Activated CD4-positive, alpha-beta T cell treated with anti-CD3 and anti-CD28 coated beads for 24 hours (primary cell): ENCODE measurements at places on chromosomes 1 and 21.

DNA sequence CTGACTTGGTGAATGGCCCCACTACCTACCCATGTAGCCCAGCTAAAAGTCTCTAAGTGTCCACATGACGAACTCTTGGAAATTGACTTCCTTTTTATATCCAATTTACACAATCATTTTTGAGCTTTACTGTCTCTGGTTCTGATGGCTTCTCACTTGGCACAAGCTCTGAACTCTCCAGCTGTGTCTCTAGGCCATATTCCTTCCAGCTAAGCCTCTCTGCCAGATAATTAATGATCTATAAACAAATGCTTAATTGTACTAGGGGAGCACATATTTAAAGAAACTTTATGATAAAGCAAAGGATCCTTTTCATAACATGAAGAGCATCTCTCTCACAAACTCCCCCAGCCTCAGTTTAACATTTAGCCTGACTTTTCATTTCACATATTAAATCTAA, 16.3 kb upstream of the BEND5 start:
- no peak for DNase-seq

DNA sequence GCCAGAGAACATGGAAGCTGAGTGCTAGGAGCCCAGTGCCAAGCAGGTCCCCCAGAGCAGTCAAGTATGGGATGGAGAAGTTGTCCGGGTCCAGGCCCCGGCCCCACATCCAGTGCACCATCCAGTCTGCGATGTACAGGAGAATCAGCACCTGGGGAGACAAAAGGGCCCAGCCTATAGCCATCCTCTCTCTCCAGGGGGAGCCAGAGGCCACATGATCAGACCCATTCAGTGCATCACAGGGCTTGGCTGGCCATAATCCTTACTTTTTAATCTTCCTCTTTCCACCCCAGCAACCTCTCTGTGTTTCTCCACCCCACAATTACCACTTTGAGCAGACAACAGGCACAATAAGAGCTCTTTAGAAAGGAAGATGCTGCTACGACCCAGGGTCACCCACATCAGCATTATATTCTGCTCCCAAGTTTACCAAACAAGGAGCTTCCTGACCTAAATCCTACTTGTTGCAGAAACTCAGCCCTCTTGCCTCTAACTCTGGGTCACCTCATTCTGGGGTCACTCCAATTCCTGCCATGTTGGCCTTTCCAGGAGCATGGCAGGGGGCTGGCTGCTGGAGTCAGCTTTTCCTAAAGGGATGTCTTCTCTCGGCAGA, 16.4 kb upstream of the RAB29 start:
- DNase-seq, result no peak

- DNase-seq, result no peak
Measured at GRCh38 chr1:48338257-48338656, 115.7 kb downstream of the SLC5A9 start.

DNA sequence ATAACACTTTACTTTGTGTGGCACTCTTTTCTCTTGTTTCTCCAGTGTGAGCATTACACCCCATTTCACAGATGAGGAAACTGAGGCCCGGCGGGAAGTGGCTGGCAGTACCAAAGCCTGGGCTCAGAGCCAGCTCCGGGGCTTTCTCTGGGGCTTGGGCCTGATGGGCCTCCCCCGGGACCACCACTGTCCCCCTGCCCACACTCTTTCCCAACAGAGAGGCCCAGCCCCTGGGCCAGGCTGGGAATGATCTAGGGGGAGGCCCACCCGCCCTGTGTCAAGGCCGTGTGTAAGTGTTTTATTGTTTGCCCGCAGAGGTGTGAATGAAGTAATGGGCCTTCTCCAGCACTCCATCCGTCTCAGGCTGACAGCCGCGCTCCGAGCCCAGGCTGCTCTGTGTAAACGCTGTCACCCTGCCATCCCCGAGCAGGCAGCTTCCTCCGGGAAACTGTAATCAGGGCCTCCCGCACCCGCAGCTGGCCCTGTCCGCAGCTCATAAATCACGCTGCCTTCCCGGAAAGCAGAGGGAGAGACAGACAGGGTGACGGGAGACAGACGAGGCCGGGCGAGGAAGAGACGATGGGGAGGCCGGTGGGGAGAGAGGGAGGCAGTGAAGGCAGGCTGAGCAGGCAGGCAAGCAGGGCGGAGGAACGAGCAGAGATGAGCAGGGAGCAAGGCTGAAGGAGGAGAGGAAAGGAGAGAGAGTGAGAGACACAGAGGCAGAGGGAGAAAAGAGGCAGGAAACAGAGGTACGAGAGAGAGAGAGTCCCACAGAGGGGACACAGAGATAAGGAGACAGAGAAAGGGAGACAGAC, 109.7 kb upstream of the ZBTB40 start:
- no peak for DNase-seq

DNA sequence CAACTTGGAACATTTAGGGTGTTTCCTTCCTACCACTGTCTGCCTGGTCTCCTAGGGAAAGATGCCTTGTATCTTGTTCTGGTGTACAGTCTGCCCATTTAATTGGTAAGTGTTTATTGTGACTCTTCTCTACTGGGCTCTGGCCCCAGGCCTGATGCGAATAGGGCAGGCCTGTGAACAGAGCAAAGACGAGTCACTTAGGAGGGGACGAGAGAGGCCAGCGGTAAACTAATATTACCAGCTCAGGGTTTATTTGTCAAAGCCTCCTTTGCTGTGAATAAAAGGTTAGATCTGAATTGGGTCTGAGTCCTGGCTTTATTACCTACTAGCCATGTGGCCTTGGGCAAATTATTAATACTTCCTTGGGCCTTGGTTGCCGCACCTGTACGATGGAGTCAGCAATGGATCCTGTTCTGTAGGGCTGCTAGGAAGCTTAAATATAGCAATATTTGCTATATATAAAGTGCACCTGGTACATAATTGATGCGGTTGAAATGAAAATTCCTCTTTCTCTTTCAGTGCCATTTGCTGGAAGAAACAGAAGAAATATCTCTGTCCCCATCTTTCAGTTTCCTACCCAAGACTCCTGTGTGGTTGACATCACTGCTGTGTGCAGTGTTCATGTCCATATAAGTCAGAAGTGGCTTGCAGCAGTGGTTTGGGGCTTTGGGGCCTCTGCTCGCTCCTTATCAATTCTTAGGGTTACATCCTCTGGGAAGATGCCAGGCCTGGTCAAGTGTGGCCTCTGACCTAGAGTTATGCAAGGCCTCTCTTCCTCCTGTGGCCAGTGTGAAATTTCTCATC, 32.4 kb downstream of the MAPKAPK2 start:
- no peak for DNase-seq

DNA sequence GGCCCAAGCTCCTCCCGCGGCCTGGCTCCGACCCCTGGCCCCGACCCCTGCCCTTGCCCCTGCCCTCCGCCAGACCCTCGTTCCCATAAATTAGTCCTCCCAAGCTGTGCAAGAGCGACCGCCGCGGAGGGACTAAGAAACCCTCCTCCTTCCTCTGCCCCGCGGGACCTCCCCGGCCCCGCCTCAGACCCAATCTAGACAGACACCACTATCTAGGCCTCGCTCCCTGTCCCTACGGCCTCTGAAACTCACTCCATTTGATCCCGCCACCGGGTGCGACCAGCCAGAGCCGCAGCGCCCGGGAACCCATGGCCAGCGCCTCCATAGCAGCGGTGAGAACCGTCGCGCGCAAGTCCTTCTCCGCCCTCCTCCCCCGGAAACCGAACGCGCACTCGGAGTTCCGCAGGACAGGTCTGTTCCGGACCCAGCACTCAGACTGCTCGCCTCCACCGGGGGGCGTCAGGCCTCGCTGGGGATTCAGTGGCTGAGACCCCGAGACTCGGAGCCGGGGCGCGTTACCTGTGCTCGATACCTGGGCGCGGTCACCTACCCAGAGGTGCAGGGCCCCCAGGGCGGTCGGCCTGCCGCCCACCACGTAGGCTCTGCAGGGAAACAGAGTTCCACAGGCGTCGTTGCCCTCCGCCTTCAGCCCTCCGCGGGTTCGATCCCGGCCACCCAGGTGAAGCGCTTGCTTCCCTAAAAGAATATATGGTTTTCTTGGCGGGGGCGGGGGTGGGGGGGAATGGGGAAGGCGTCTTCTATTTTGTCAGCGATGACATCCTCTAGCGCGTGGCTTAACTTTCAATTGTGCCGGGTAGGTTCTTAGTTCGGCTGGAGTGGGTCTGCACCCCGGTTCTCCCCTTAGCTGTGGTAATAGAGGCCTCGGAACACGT, at the start of gene MRPL39:
MRPL39 (minus strand) TSS at position 331 of the 893 bp plus-strand sequence; CDS start at position 325, 6 bp downstream.
- DNase-seq, result peak; percentile 80

GRCh38 chr1:48084826-48085225, 87.6 kb upstream of the TRABD2B start:
- no peak for DNase-seq

- no peak for DNase-seq
Measured at GRCh38 chr1:147853391-147853790, 49.2 kb upstream of the GJA8 start.

GRCh38 chr1:183092350-183092749, 69.1 kb downstream of the LAMC1 start:
- no peak for DNase-seq

DNA sequence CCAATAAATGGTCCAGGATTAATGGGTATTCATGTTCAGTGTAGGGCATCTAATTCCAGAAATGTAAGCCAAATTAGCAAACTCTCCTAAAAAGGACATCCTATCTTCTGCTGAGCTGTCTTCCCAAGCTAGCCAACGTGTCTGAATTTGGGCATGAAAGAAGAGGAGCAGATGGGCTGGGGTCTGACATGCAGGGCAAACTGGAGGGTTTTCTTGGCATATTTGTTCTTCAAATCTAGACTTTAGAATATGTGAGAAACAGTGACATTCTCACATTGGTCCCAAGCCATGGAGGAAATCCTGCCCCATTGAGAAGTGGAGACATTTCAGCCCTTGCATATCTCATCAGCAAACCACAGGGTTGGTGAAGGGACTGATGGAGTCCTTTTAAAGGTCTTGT, 67.2 kb downstream of the LRIG2 start:
- no peak for DNase-seq

DNA sequence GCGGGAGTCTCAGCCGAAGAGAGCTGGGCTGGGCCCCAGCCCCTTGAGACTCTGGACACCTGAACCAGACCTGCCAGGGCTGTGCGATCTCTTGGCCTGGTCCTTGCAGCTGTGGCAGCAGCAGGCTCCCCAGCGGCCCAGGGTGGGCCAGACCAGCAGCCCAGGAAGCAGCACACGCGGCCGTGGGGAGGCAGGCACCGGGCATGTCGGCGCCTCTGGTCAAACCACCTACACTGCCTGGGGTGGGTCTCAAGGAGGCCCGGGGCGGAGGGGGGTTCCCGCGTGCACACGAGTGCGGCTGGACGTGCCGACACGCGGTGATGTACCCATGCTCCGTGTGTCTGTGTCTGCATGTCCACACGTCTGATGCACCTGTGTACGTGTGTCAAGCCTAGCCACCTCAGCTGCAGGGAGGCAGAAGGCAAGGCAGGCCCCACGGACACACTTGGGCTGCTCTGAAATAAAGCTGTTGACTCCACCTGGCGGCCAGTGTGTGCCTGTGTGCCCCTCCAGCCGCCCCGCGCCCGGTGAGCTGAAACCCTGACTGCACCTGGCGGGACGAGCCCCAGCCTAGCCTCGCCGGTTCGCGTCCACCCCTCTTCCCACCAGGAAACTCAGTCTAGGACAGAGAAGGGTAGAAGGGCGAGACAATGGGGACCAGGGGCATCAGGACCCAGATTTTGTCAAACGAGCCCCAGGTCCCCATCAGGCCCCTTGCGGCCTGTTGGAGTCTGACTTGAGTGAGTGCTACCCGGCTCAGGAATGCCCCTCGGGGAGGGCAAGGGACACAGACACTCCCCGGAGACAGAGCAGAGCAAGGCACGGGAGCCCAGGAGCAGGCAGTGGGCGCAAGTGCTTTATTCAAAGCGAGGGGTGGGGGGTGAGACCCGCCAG, 11.6 kb downstream of the SCNN1D start:
- DNase-seq, result no peak
